Mucosa of descending colon (tissue), 3 donors: ENCODE measurements at places on chromosomes 16 and 17. TPM values are rescaled to one million over a fixed set of nuclear protein-coding genes. Genes with fewer than 3 reads are reported as not detected.

KIF19 gene
- total RNA-seq, result 2.4 TPM

DNA sequence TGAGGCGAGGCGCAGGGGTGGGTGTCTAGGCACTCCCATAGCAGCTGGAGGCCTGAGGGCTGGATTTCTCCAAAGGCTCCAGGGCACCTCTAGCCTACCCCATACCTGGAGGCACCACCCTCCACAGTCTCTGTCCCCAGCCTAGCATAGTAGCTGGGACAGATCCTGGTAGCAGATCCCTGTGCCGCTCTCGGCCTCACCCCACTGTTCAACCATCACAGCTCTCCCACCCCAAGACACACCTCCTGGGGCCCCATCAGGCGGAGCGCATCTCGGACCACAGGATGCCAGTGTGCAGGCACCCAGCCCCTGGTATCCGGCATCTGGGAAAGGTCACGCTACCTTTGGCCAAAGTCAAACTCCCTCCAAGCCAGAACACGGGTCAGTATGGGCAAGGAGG, 7.1 kb downstream of the BTBD17 start:
- no peak for DNase-seq

DNA sequence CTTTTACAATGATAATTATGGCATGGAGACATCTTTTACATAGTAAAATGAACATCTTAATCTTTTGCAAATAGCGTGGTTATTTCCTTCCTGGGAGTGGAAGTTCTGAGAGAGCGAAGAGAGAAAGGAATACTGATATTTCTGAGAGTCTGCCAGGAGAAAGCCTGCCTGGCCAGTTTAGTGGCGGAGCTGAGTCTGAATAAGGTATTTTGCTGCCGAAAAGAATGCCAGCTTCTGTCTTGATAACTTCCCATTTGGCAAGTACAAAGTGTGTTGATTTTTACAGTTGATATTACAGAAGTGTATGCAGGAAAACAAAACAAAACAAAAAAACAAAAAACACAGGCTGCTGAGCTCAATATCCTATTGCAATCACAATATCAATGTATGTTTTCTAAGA, 55.9 kb downstream of the KCNJ2 start:
- peak; percentile 18 for DNase-seq

GRCh38 chr16:81717662-81718189, 61.4 kb upstream of the PLCG2 start:
- no peak for DNase-seq

SSTR5 gene
- not detected for total RNA-seq

GRCh38 chr16:87664792-87665191, 62.5 kb downstream of the JPH3 start:
- no peak for DNase-seq

DNA sequence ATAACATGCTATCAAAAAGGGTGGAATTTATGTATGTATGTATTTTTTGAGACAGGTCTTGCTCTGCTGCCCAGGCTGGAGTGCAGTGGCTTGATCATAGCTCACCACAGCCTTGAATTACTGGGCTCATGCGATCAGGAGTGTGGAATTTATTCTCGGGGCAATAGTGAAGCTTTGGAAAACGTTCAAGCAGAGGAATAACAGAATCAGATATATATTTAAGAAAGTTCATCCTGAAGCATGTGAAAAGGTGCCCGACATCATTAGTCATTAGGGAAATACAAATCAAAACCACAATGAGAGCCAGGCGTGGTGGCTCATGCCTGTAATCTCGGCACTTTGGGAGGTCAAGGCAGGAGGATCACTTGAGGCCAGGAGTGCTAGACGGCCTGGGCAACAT, 7.7 kb upstream of the ITGAE start:
- DNase-seq, result no peak

GRCh38 chr17:20213449-20213848, 204.3 kb downstream of the SPECC1 start:
- DNase-seq, result no peak
